ENCODE measurements at places on chromosomes 1 and 21.

- no peak for DNase-seq
Measured at GRCh38 chr1:181936269-181936668, 125.2 kb downstream of the ZNF648 start.

- no peak for DNase-seq
Measured at GRCh38 chr21:36866419-36866818, 100.0 kb downstream of the HLCS start.

DNA sequence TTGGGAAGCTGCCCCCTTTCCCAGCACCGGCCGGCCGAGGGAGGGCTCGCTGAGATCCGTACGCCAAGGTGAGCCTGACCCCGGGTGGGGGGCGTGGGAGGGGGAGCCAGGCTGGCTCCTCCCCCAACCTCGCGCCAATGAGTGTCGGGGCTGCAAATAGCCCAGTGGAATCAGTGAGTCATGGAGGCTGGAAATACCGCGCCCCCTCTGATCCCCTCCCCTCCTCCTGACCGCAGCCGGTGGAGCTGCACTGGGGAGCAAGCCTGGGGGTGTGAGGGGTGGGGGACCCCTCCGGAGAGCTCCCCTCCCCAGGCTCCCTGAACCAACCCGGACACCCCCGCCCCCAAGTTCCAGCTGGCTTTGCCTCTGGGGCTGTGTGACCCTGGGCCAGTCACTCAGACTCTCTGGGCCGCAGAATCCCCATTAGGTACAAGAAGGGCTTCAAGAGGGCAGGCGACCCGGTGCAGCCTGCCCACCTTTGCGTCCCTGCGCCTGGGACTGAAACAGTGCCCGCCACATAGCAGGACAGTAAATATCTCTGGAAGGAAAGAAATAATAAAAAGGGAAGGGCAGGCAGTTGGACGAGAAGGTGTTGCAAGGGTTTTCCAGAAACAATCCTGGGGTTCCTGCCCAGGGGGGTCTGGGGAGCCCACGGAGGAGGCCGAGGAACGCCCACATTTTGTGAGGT lies 4.5 kb downstream of the HSPB7 start:
- no peak for DNase-seq

- no peak for DNase-seq
Measured at GRCh38 chr1:226723657-226724532, 15.2 kb downstream of the ITPKB start.

DNA sequence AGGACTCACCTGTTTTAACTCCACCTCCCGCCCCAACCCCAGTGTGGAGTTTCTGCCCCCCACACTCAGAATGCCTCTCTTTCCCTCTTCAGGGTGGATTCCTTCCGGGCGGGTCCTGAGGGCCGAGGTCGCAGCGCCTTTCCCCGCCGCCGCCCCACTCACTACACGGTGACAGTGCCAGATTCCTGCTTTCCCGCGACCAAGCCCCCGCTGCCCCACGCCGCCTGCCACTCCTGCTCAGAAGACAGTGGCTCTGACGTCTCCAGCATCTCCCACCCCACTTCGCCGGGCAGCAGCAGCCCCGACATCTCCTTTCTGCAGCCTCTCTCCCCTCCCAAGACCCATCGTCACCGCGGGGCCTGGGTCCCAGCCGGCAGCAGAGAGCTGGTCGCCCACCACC lies 16.7 kb downstream of the INAVA start:
- DNase-seq = no peak

DNA sequence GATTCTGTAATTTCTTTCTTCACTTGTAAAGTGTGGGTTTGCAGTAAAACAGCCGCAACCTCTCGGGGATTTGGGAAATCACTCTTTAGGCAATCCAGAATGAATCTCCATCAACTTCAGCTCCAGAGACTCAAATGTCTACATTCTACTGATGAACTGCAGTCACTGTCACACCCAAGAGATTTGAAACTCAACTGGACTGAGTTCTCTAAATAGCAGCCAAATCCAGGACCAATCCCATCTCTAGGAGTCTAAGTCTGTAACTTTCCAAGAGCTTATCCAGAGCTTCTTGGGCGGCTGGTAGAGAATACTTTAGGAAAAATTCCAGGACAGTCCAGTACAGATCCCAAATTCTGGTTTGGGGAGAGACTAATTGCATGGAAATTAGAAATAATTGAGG lies 62.9 kb downstream of the ADAMTS1 start:
- no peak for DNase-seq

- no peak for DNase-seq
Measured at GRCh38 chr1:153678519-153679336, at the start of gene NPR1. NPR1 (plus strand) TSS chr1:153678688; CDS start chr1:153679109, 421 bp downstream.

- DNase-seq = no peak
Measured at GRCh38 chr1:39524171-39524570, 32.7 kb downstream of the BMP8A start.

DNA sequence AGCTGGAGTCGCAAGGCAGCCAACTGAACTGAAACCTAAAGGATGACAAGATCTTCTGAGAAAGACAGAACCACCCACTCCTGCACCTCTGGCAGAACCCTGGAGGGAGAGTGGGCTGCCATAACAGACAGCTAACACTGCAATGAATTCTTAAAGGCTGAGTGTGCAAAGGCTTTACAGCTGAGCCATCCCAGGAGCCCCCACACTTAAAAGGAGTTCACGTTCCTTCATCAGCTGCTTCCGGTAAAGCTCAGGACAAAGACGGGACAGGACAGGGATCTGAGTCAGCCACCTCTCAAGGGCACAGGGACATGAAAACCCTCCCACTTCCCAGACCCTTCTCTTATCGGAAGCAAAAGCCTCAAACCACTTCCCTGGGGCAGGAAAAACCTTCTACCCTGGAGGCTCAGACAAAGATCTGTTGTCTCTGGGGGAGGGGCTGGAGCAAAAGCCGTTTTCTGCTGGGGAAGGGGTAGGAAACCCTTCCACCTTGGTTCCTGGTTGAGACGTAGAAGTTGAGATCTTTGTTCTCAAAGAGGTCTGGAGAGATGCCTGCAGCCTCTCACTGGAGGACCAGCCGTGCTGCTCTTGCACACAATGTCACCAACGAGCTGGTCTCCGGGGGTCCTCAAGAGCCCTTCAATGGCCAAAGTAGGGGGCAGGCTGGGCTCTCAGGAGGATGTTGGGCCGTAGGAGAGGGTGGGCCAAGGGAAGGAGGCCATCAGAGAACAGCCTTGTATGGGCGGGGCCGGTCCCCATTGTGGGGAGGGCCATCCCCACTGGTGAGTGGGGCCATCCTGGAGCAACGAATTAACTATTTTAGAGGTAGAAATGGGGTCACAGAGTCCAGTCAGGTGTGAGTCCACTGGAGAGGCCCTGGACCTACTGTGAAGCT lies 452.4 kb downstream of the PTPRU start:
- DNase-seq = no peak

DNA sequence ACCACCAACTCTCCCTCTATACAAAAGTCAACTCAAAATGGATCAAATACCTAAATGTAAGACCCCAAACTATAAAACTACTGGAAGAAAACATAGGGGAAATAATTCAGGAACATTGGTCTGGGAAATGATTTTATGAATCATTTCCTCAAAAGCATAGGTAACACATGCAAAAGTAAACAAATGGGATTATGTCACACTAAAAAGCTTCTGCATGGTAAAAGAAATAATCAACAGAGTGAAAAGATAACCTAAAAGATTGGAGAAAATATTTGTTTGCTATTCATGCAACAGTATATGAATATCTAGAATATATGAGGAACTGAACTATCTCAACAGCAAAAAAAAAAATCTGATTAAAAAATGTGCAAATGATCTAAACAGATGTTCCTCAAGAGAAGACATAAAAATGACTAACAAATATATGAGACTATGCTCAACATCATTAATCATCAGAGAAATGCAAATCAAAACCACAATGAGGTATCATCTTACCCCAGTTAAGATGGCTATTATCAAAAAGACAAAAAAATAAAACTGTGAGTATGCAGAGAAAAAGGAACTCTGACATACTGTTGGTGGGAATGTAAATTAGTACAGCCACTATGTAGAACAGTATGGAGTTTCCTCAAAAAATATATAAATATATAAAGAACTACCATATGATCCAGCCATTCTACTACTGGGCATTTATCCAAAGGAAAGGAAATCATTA lies 47.8 kb downstream of the VCAM1 start:
- no peak for DNase-seq

DNA sequence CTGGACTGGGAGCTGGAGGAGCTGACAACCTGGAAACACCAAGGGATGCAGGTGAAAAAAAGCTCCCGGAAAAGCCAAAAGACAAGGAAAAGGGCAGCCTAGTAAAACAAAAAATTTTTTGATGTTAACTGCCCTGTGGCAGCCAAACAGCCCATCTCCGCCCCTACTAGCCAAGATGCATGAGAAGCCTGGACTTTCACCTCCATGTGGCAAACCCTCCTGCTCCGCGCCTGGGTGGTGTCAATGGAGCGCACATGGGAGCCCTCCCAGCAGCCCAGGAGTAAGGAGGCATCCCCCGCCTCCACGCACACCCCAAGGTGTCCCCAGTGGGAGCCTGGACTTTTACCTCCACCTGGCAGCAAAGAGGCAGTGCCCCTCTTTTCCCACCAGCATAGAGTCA lies 30.5 kb downstream of the LEMD1 start:
- DNase-seq = no peak

Measured in hippocampal formation (tissue), 2 donors.